ENCODE measurements at places on chromosomes 3 and 15.
A peak's percentile ranks its signal among the peaks of the same experiment; 100 is the strongest.

DNA sequence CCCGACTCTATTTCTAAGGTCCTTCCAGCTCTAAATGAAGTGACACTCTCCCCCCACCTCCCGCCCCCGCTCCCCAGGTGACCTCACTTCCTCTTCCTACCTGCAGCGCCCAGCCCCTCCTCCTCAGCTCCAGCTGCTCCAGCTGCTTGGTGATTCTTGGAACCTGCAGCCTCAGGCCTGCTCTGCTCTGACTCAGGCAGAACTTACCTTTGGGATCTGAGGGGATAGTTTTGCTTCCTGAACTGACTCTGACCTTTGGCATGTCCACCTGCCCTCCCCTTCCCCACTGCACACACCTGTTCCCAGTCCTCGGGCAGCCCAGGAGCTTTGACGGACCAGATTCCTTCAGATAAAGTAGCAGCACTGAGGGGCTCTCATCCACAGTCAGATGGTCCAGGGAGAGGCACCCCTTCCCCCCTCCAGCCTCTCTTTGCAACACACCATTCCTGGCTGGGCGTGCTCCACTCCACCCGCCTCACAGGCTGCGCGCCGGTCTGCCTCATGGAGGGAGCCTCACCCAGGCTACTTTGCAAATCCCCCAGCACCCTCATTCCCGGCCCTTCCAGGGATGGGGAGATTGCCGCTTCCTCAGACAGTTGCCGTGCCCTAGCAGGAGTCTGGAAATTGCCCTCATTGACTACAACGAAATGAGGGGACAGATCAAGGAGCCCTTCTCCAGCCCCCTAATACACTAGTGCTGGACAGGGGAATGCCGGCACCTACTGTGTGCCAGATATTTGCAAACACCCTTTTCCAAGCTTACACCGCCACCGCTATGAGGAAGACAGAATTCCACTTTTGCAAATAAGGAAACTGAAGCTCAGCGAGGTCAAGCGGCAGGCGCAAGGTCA, 692 bp upstream of the C15orf39 start:
- peak; percentile 87 for DNase-seq

DNA sequence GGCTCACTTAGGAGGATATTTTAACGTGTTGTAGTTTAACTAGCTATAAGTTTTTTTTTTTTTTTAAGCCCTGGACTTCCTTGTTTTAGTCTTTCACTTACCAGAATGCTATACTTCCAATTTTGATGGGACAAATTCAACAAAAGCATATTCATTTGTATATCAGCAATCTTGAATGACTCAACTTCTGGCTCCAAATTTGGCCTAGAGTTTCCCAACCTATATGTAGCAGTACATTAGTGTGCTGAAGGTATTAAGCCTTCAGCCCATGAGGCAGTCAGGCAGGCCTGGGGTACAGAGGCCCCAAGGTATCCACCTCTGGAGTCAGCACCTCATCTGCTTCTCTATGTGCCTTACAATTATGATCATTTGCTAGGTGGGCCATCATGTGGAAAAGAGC, 5.9 kb downstream of the PBRM1 start:
- DNase-seq, result no peak

- DNase-seq, result no peak
Measured at GRCh38 chr3:45041666-45042065, 15.6 kb downstream of the CLEC3B start.

DNA sequence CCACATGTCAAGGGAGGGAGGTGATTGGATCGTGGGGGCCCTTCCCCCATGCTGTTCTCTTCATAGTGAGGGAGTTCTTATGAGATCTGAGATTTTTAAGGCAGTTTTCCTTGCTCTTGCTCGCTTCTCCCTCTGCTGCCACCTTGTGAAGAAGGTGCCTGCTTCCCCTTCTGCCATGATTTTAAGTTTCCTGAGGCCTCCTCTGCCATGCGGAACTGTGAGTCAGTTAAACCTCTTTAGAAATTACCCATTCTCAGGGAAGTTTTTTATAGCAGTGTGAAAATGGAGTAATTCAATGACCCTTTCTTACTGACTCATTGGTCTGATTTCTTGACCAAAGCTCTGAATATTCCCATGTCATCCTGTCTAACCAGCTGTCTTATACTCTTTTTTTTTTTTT, 484.4 kb upstream of the TPRG1 start:
- DNase-seq, result no peak

GRCh38 chr3:165191491-165191890, 4.7 kb downstream of the SLITRK3 start:
- no peak for DNase-seq

GRCh38 chr3:48369693-48370332, 2.2 kb upstream of the FBXW12 start:
- DNase-seq, result peak; percentile 33

DNA sequence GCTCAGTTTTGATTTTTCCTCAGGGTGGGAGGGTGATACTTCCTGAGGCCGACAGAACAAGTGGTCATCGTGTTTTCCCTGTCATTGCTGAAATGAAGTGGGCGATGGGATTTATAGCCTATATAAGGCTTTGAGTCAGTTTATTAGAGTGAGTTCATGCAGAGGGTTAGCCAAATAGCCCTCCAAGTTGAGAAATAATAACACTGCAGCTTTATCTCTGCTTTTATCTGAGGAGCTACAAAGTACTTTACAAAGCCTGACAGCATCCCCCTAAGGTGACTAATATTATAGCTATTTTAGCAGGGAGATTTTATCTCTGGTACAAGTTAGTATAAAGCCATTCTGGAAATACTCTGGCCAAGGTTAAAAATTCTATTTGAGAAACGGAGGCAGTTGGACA, 389.6 kb downstream of the MFSD1 start:
- DNase-seq, result no peak
